ENCODE measurements at places on chromosomes 7 and 10.

- H3K4me1 ChIP-seq = peaks cover 5% of the 10 kb centered on the region
- no peaks in the 10 kb centered on the region for H3K27me3 ChIP-seq
- H3K4me3 ChIP-seq = no peak overlapping the region
Observed at GRCh38 chr7:39754326-39755120, 131.2 kb downstream of the RALA start.

DNA sequence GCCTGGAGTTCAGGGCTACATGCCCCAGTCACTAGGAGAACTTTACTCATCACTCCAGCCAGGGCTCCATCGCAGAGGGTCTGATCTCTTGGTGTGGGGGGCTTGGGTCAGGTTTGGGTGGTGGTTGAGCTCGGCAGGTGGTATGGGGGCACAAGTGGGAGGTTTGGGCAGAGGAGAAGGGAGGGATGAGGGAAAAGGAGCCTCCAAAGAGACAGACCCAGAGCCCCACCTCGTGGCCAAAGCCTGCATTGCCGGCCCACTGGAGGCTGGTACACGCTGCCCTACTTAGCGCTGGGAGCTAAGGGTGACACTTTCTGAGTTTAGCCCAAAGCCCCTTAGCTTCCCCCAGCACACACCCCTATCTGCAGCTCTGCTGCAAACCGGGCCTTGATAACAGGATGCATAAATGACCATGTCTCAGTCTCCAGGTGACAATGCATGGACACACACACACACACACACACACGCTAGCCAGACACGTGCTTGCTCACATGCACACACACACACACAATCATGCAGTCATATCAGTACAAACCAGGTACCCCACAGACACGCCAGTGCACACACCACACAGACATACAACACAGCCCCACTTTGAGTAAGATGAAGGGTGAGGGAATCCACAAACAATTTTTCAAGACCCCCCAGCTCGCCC lies 14.7 kb downstream of the LZTS2 start:
- H3K27me3 ChIP-seq = peaks cover 22% of the 10 kb centered on the region
- H3K27ac ChIP-seq = no peak overlapping the region
- H3K36me3 ChIP-seq = no peaks in the 10 kb centered on the region
- peak; percentile 53 for DNase-seq
- H3K4me1 ChIP-seq = peaks cover 16% of the 10 kb centered on the region
- H3K4me3 ChIP-seq = no peak overlapping the region

DNA sequence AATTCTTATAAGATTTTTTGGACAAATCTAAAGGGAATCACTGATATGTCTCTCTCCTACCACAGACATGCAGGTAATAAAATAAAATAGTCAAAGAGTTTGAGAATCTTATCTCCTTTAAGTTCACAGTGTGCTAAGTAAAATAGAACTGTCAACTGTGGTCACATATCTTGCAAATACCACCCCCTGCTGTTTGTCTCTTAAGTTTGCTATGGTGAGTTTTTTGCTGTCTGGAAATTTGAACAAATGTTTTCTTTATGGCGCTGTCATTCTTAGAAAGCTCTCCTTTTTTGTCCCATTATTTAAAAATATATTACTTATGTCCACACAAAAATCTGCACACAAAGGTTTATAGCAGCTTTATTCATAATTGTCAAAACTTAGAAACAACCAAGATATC lies 19.6 kb downstream of the GIMAP5 start:
- peaks cover 43% of the 10 kb centered on the region for H3K4me1 ChIP-seq
- H3K27ac ChIP-seq = peak overlapping the region; percentile 92
- no peak for DNase-seq
- H3K27me3 ChIP-seq = peaks cover 10% of the 10 kb centered on the region

DNA sequence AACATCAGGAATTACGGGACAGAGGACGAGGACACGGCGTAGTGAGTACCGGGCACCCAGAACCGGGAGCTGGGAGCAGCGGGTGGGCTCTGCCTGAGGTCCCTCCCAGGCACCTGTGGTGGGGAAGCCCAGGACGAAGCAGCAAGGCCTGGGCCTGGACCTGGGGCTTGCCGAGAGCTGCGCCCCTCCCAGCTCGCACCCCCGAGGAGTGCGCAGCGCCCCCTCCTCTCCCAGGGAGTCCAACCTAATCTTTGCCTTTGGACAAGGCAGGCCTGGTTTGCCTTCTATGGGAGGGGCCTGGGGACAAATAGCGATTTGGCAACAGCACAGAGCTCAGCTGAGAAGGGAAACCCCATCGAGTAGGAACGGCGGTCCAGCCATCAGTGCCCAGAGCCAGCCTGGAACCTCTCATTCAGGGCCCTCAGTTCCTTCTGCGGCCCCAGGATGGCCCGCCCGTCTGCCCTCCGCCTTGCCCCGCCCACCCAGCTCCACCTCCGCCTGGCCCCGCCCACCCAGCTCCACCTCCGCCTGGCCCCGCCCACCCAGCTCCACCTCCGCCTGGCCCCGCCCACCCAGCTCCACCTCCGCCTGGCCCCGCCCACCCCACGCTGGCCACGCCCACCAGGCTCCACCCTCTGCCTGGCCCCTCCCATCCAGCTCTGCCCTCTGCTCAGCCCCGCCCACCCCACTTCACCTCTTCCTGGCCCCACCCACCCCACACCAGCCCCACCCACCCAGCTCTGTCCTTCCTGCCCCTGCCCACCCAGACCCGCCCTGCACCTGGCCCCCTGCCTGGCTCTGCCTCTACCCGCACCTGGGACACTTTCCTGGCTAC lies 32.5 kb upstream of the KNDC1 start:
- peaks cover 4% of the 10 kb centered on the region for H3K27me3 ChIP-seq
- no peaks in the 10 kb centered on the region for H3K4me1 ChIP-seq
- H3K4me3 ChIP-seq = no peak overlapping the region
- H3K36me3 ChIP-seq = no peaks in the 10 kb centered on the region
- H3K27ac ChIP-seq = no peak overlapping the region

- H3K36me3 ChIP-seq = no peaks in the 10 kb centered on the region
- H3K27me3 ChIP-seq = no peaks in the 10 kb centered on the region
- no peak overlapping the region for H3K4me3 ChIP-seq
- no peak overlapping the region for H3K27ac ChIP-seq
- no peaks in the 10 kb centered on the region for H3K4me1 ChIP-seq
- DNase-seq = no peak
Observed at GRCh38 chr7:81676105-81676811, 93.6 kb downstream of the HGF start.

DNA sequence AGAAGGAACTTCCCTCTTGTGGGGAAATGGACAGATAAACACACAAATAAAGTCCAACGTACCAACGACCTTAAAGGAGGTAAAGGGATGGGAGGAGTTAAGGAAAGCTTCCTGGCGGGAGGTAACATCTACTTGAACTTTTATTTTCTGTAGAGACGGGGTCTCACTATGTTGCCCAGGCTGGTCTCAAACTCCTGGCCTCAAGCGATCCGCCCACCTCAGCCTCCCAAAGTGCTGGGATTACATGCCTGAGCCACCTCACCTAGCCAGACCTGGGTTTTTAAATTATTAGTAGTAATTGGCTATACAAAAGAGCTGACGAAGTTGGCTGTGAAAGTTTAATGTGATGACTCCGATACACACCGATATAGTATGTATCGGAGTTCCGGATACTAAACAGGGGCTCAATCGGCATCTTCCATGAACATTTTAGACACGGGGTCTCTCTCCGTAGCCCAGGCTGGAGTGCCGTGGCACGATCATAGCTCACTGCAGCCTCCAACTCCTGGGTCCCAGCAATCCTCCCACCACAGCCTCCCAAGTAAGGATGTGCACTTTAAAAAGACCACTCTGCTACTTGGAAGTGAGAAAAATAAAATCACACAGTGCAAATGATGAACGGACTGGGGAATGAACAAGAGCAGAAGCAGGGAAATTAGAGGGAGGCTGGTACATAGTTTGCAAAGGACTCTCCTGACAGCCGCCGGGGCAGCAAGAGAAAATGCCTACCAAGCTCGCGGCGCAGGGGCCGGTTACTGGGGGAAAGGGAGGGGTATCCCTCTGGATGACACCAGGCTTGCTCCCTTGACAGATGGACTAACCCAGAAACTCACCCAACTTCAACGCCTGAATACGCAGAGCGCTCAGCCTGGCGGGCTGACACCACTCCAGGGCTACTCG lies 1.0 kb downstream of the BCL7B start:
- no peaks in the 10 kb centered on the region for H3K27me3 ChIP-seq
- DNase-seq = no peak
- peak overlapping the region; percentile 78 for H3K27ac ChIP-seq
- H3K36me3 ChIP-seq = peaks cover 22% of the 10 kb centered on the region

GRCh38 chr10:57818522-57818921 lies 449.2 kb downstream of the IPMK start:
- H3K4me3 ChIP-seq = no peak overlapping the region
- DNase-seq = no peak
- no peaks in the 10 kb centered on the region for H3K36me3 ChIP-seq
- no peaks in the 10 kb centered on the region for H3K27me3 ChIP-seq
- no peak overlapping the region for H3K27ac ChIP-seq
- no peaks in the 10 kb centered on the region for H3K4me1 ChIP-seq

DNA sequence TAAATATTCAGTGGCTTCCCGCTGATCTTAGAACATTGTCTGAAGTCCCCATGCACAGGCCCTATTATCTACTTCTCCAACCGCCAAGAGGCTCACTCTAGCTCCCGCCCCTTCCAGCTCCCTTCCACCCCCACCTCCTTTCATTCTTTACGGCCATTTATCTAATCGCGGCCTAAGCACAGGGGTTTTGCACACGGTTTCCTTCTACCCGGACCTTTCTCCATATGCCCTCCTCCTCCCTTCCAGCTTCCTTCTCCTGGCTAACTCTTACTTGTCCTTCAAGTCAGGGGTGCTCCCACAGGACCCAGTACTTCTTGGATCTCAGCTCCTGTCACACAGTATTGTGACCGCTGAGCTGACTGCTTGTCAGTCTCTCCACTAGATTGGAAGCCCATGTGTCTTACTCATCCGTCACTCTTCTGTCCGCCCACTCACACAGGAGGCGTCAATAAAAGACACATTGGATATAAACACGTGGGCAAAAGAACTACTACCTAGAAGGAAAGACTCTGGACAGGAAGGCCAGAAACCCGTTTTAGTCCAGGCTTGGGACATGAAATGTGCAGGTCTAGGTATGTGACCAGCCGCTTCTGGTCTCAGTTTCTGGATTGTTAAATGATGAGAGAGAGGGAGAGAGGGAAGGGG lies 20.2 kb upstream of the HPS1 start:
- no peak overlapping the region for H3K27ac ChIP-seq
- peaks cover 27% of the 10 kb centered on the region for H3K27me3 ChIP-seq
- DNase-seq = no peak
- peaks cover 2% of the 10 kb centered on the region for H3K4me1 ChIP-seq

GRCh38 chr10:108788891-108789290 lies 1134.4 kb downstream of the XPNPEP1 start:
- no peaks in the 10 kb centered on the region for H3K27me3 ChIP-seq
- no peaks in the 10 kb centered on the region for H3K36me3 ChIP-seq
- H3K4me1 ChIP-seq = no peaks in the 10 kb centered on the region
- H3K4me3 ChIP-seq = no peak overlapping the region
- no peak for DNase-seq

- no peaks in the 10 kb centered on the region for H3K4me1 ChIP-seq
- no peaks in the 10 kb centered on the region for H3K36me3 ChIP-seq
- no peak for DNase-seq
- H3K27ac ChIP-seq = no peak overlapping the region
- no peak overlapping the region for H3K4me3 ChIP-seq
- no peaks in the 10 kb centered on the region for H3K27me3 ChIP-seq
Observed at GRCh38 chr10:122233857-122234348, 37.2 kb upstream of the BTBD16 start.

GRCh38 chr7:14902589-14903067 lies at the start of gene DGKB:
TSS of gene DGKB (minus strand) at chr7:14902751.
- no peak for DNase-seq
- no peaks in the 10 kb centered on the region for H3K4me1 ChIP-seq
- no peak within 1 kb of the TSS for H3K27ac ChIP-seq
- no peaks in the 10 kb centered on the region for H3K36me3 ChIP-seq
- H3K4me3 ChIP-seq = no peak within 1 kb of the TSS

DNA sequence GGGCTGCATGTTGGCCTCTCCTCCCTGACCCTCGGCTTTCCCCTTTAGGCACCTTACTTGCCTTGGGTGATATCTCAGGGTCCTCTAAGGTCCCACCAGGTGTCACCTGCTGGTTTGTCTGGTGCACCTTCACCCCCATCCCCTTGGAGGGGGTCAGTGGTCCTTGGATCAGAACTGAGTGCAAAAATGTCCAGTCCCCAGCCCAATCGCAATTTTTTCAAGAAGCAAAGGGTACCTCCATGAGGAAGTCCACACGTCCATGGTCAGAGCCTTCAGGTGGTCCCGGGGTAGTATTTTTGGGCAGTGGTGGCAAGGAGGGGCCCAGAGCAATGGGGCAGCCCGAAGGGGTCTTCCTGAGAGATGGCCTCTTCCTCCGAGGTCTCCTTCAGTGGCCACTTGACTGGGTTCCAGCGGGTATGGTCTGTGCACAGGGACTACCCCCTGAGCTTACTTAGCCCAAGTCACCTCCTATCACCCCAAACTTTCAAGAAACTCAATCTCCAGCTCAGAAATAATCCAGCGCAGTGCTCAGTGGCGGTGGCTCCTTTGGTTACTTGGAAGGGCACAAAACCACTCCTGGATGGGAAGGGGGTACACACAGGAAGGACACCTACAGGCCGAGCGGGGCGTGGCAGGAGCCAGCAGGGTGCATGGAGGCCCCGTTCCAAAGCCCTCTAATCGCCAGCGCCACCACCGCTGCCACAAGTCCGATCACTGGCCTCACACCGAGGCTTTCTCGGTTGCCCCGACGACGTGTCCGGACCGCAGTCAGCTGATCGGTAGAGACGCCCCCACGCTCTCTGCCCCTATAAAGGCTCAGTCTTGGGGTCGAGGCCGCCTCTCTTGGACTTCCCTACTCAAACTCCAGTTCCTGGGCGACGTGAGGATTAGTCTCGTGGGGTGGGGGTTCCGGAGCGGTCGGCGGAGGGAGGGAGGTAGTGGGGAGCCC lies 4.5 kb downstream of the SAP25 start:
- no peak for DNase-seq
- H3K27ac ChIP-seq = peak overlapping the region; percentile 31
- peaks cover 13% of the 10 kb centered on the region for H3K4me1 ChIP-seq
- peaks cover 10% of the 10 kb centered on the region for H3K36me3 ChIP-seq
- H3K27me3 ChIP-seq = peaks cover 4% of the 10 kb centered on the region

GRCh38 chr7:116236020-116236630 lies 25.8 kb downstream of the TES start:
- H3K4me3 ChIP-seq = no peak overlapping the region
- DNase-seq = no peak
- peak overlapping the region; percentile 31 for H3K27ac ChIP-seq
- no peaks in the 10 kb centered on the region for H3K27me3 ChIP-seq
- peaks cover 46% of the 10 kb centered on the region for H3K4me1 ChIP-seq
- H3K36me3 ChIP-seq = peaks cover 34% of the 10 kb centered on the region

DNA sequence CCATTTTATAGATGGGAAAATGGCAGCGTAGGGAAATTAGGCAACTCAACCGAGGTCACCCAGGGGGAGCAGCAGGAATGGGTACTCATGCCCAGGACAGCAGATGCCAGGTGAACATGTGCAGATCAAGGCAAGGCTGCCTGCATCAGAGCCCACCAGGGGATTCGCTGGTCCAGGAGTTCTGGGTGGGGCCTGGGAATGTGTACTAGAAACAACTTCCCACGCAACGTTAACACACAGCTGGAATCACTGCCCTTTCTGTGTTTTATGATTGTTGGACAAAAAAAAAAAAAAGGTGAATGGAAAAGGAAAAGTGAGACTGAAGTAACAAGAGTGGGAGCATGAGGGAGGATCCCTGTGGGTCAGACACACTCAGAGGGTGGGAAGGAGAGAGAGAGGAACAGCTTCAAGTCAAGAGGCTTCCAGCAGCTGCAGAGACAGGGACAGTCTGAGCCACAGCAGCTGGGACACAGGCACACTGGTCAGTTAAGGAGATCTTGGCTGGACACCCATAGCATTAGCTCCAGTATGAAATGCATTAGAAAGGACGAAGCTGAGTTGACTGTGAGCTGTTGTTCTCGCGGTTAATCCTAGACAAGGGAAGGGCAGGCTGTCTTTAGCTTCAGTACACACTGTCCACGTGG lies 187.9 kb upstream of the INHBA start:
- no peak overlapping the region for H3K4me3 ChIP-seq
- H3K4me1 ChIP-seq = peaks cover 14% of the 10 kb centered on the region
- H3K36me3 ChIP-seq = no peaks in the 10 kb centered on the region
- no peak for DNase-seq
- no peak overlapping the region for H3K27ac ChIP-seq

Data from T-helper 2 cell treated with Interferon-gamma antibody and Interleukin-4, amounts not matched to agents 5 μg/mL and 100 μg/mL, for 36 hours (primary cell).